ENCODE measurements at places on chromosomes 11 and 22.
A peak's percentile ranks its signal among the peaks of the same experiment; 100 is the strongest.

DNA sequence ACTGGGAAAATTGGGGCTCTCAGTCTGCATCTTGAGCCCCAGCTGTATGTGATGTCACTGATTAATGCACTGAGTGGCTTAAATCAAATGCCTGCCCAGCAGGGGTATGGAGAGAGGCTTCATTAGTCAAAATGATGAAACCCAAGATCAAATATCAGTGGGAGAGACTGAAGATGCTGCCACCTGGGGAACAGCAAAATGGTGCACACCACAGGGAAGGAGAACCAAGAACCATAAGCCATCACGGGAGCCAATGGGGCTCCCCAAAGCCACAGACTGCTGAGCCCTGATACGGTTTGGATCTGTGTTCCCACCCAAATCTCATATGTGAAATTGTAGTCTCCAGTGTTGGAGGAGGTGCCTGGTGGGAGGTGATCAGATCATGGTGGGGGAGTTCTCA, 85.6 kb downstream of the CTTN start:
- no peak for DNase-seq

DNA sequence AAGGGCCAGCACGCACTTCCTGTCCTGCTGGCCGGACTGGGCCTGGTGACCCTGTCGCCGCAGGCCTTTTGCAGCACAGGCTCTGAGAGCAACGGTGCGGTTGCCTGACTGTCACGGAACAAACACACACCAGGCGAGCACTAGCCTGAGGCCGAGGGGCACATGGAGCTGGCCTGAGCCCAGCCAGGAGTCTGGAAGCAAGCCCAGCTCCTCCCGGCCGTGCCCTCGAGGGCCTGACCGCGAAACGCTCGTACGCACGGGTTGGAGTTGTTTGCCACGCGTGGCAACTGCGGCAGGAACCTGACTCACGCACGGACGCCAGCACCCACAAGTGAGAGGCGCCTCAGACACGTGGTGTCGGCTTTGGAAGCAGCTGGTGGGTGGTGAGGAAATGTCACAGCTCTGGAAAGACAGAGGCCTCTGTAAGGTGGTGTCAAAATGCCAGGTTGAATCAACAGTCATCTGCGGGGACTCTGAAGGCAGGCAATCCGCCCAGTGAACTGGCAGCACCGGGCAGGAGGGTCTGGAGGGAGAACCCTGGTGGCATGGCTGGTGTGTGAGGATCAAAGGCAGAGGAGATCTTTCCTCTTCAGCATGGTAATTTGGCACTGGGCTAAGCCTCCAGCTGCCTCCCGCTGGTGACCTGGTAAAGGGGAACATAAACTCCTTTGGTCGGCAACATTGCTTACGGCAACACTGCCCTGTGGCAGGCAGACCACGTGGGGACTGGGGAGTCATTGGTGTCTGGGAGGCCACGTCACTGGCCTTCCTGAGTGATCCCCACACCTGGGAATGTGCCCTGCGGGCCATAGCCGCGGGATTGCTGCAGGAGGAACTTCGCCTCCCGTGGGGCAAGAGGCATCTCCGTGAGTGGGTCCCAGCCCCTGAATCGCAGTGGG, 15.3 kb upstream of the IL17REL start:
- DNase-seq: peak; percentile 69

DNA sequence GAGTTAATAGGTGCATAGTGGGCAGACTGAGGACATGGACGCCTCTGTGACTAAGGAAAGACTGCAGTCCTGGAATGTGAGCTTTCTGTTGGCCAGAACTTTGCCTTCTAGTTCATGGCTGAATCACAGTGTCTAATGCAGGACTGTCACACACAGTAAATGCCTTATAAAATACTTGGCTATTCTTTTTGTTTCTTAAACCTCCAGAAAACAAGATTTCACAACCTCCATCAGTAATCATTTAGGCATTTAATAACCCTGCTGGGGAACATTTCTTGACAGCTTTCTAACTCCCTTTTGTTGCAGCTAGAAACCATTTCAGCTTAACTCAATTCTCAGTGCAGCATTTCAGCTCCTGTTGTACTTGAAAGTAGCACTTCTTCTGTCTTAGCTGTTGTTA, 335.8 kb upstream of the DDI1 start:
- no peak for DNase-seq

DNA sequence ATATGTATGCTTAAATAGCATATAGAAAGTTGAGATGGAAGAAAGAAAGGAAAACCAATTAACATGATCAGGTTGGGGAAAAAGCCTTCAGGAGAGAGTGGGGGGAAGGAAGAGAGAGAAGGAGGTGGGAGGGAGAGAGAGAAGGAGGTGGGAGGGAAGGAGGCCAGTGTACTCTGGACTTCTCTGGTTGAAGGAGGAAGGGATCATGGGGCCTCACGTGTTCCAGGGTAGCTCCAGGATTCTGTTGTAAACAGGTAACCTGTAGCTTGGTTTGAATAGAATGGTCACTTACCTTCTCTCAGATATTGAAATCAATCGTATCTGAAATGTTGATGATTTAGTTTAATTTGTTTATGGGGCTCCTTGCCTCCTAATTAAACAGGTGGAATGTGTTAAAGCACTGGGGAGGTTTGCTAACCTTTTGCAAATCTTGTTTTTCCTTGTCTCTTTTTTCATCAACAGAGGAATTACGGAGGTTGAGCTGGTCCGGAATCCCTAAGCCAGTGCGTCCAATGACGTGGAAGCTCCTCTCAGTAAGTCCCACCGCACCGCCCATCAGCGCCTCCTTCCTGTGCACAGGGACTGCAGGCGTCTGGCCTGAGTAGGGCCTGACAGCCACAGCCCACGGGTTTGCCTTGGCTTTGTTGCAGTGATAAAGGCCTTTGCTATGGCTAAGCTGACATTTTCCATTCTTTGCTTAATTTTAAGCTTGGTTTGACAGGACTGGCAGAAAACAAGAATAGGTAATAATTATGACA, 115.9 kb downstream of the TBC1D22A start:
- DNase-seq: no peak

GRCh38 chr22:37260901-37261336, 16.9 kb upstream of the RAC2 start:
- no peak for DNase-seq

DNA sequence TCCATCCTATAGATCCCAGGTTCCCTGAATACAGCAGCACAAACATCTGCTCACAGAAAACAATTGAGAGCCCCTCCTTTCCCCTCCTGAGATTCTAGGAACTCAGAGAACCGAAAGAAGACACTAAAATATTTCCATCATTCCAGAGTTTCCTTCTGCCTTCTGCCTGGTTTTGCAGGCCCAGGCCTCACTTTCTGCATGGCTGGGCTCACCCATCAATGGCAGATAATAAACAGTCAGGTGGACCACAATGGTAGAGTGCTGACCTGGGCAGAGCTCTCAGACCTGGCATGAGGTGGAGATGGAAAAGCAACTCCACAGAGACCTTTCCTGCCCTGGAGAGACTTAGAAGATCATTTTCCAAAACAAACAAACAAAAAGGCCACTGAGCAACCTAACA, 389.1 kb downstream of the NXPE2 start:
- no peak for DNase-seq

DNA sequence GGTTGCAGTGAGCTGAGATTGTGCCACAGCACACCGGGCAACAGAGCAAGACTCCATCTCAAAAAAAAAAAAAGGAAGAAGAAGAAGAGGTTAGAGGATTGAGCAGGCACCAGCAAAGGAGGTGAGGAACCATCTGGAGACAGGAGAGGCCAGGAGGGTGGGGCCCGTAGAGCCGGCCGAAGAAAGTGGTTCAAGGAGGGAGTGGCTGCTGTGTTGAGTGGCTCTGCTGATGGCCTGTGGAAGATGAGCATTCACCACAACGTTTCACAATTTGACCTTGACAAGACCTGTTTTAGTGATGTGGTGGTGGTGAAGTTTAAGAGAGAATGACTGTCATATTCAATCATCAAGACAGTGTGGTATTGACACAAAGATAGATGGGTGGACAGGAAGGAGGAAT, 6.8 kb upstream of the CTSD start:
- DNase-seq: no peak

- no peak for DNase-seq
These were observed 100.9 kb upstream of the BID start for GRCh38 chr22:17875156-17875555.

- DNase-seq: no peak
These were observed 16.5 kb downstream of the SCYL1 start for GRCh38 chr11:65541093-65541982.

DNA sequence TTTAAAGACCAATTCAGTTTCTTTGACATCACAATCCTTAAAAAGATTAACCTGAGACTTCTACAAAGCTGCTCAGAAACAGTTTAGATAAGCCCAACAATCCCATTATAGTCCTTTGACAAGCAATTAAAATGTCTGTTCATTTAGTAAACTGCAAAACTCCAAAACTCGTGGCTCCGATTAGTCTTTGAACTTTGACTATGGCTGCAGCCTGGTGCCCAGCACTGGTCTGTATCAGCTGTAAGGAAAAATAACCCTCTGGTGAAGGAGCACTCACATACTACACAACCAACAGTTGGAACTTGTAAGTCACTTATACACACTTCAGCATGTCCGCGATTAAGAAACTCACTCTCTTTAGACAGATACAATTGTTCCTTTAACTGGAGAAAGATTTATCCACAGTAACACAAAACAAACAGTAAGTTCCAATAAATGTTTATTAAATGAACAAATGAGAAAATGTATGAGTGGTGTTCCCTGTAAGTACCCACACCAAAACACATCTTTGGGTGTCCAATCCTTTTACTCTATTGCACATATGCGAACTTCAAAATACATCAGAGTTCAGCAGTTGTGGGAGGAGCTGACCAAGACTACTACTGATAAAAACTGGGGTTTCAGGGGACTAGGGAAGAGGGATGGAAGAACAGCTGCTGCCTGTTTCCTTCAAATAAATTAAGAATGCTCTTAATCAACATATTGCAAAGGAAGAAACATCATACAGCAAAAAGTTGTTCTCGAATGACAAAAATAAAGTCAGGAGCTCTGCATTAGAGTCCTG, 36.4 kb downstream of the PITPNB start:
- DNase-seq: no peak

GRCh38 chr11:73321604-73322381, 13.7 kb downstream of the ARHGEF17 start:
- no peak for DNase-seq

DNA sequence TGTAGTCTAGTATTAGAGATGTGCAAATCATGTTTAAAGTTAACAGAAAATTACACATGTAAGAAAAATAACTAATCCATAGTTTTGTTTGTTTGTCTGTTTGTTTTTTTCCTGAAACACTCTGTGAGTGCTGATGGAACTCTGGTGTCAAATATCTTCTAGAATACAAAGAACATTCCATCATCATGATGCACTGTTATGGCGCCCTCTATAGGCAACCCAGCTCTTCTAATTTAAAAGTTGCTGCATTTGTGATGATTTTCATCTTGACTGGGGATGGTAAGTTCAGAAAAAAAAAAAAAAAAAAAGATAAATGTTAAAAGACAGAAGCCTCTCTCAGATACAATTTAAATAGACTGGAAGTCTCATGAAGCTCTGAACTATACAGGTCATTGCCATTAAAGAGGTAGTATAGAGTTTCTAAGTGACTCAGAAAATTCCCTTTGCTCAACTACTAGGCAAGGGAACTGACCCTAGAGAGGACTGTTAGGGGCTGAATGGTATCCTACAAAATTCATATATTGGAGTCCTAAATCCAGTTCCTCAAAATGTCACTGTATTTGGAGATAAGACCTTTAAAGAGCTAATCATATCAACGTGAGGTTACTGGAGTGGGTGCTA, 597.2 kb upstream of the ANO3 start:
- DNase-seq: no peak

DNA sequence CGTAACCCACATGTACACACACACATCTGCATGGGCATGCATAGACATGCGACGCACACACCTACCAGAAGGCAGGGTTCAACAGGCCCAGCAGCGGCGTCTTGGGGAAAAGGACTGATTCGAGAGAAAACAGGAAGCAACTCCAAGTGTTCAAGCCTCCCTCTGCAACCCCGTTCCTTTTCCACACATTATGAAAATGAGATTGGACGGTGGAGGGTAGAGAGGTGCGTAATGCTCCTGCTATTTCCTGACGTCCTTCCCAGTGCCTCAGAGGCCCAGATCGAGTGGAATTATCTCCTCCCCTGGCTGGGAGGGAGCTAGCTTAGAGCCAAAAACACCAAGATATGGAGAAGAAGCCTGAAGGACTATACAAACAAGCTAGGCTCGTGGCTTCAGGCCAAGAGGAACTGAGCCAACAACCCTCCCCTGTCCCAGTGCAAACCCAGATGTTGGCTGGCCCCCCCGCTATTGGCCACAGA, 289.2 kb downstream of the MN1 start:
- DNase-seq: peak; percentile 86

DNA sequence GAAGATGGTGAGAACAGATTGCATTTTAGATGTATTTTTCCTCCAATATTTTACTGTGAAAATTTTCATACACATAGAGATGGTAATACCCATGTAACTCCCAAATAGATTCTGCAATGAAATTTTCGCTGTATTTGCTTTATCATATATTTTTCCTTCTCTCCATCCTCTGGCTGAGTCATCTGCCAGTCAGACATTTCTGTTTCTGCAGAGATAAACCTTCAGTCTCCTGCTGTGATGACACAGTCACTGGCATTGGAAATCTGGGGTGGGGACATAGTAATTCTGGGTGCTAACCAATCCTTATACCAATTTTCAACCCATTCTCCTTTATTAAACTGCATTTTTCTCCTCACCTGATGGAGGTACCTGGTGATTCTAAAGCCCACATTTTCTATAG, 33.7 kb downstream of the SVIP start:
- DNase-seq: no peak

DNA sequence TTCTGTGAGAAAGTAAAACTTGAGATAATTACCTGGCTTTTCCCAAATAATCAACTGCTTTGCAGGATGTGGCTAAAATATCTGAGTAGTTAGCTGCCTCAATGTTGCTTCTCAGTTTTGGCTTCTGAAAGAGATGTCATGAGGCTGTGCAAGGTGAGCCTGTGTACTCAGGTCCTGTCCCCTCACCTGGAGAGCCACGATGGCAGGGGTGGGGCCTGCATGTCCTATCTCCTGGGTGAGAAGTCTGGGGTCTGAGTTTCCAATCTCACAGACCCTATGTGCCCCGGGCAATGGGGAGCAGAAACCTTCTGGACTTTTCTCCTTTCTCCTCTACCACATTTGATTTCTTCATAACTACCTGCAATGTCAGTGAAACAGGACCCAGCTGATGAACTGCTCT, 338.6 kb upstream of the B3GAT1 start:
- no peak for DNase-seq

GRCh38 chr22:21657360-21658032, 8.3 kb upstream of the PPIL2 start:
- no peak for DNase-seq

DNA sequence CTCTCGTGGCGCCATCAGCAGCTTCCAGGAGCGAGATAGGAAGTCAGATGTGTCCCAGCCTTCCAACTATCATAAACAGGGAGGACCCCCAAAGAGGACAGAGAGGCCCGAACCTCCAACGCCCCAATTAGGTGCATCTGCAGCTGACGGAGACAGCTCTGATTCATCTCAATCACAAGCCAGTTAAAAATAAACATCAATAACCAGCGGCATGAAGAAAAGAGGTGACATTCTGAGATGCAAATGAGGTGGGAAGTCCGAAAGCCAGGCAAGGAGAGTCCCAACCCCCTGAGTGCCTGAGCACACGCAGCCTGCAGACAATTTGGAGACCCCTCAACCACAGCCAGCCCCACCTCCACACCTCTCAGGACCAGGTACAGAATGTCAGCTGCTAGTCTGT, 28.1 kb upstream of the IGSF9B start:
- no peak for DNase-seq

- no peak for DNase-seq
These were observed 9.7 kb upstream of the SLCO2B1 start for GRCh38 chr11:75141166-75141565.
